GM23248 (cell line): ENCODE measurements at places on chromosomes 1 and 21. TPM values are rescaled to one million over a fixed set of nuclear protein-coding genes. Genes with fewer than 3 reads are reported as not detected.
A peak's percentile ranks its signal among the peaks of the same experiment; 100 is the strongest.

CNKSR1 gene
- total RNA-seq, result 0.51 TPM in 1 of 2 replicates, not detected in the other

KCNA3 gene
- total RNA-seq, result not detected in 2 replicates

- DNase-seq, result peak; percentile 52
These were observed 48.5 kb upstream of the NRDC start for GRCh38 chr1:51927029-51927428.

GRCh38 chr1:237303929-237304328 is 261.9 kb downstream of the RYR2 start:
- no peak for DNase-seq

DNA sequence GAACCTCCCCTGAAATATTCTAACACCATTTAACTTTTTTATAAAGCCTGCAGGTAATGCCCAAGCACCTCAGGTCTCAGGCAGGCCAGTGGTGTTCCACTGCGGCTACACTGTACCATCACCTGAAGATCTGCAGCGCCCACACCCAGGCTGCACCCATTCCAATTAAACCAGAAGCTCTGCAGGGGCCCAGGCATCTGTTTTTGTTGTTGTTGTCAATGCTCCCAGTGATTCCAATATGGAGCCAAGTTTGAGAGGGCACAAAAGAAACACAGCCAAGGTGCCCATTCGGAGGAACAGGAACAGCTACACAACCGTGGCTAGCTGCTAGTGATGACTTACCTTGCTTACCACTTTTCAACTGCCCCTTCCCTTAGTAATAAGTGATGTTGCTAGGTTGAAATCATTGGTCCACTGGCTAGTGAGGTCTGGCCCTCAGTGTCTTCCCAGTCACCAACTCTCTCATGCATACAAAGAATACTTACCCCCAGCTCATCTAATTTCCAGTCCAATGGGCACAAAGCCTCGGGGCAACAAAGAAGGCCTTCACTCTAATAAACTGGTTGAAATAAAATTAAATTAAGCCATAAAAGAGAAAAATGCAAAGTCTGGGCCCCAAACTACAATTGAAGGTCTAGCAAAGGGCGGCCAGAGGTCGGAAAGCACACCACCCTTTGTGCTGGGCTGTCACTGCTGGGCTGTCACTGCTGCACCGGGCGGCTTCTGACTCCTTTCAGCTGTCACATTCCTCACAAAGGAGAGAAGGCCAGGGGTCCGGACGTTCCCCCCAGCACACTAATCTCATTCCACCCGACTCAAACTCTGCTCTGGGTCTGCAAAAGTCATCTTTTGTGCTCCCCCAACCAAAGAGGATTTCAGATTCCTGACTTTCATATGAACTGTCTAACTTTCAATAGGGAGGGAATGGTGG is 34.9 kb downstream of the SIPA1L2 start:
- no peak for DNase-seq

- DNase-seq, result no peak
These were observed 626.2 kb upstream of the TMPRSS15 start for GRCh38 chr21:19029816-19030215.

GRCh38 chr1:204232526-204232925 is 18.7 kb upstream of the GOLT1A start:
- peak; percentile 65 for DNase-seq

DNA sequence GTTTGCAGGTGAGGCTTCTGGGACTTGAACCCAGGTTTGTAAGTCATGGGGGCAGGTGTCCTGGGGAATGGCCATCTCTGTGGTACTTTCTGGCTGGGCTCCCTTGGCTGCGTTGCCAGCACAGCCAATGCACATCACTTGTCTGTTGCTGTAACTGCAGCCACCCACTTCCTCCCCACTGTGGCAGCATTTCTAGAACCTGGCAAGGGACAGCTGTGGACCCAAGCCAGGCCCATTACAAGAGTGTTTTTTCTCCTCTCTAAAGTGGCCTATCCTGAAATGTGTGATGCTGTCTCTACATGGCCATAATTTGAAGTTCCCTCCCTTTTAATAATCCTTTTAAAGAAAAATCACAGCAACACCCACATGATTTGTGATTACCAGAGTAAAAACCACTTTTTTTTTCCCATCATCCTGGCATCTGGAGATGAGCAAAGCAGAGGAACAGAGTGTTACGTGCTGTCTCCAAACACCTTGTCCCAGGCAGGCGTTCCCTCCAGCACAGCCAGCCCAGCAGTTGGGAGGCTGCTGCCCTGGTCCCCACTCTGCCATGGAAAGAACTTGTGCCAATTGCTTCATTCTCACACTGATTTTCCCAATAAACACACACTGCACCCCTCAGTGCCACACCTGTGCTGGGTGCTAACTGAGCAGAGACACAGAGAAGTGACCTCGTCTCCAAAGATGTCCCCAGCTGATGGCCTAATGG is 360.6 kb upstream of the USP24 start:
- DNase-seq, result peak; percentile 17

DNA sequence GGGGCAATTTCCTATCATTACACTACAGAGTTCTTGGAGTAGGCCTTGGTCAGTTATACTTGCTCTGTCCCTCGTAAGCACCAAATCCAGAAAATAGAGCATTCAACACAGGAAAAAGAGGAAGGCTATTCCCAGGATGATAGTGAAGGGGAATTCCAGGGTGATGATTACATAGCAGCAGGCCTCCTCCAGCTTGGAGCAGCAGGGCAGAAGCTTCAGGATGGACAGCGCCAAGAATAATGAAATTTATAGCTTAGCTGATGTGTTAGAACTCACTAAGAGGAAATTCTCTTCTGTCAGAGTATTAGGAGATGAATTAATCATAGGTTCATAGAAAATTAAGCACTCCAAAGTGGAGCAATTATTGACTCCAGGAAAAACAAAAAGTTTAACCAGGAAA is 10.8 kb upstream of the SMAP2 start:
- peak; percentile 60 for DNase-seq

DNA sequence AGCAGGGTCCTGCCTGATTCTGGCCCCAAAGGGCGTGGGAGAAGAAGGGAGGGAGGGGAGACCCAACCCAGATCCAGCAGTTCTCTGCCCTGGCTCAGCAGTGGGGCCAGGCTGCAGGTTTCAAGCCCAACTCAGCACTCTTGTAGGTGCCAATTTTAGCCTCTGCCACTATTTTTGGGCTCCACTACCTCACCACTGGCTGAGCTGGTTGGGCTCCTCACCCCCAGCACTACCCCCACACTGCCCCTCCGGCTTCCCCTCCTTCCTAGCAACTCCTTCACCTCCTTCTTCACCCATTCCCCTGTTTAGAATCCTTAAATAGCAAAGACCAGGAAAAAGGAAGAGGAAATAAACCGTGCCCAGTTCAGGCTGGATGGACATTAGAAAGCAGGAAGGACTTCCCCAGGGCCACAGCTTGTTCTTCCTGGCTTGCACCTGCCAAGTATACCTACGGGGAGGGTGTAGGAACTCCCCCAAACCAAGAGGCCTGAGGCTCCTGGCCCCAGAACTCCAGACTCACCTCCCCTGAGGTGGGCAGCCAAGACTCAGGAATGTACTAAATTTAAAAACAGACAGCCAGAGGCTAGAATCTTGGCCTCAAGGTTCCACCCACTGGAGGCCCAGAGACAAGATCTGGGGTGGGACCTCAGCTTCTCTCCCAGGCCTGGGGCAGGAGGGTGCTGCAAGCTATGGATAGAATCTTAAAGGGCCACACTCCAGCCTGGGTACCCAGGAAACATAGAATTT is 1.4 kb upstream of the ARHGEF2 start:
- peak; percentile 63 for DNase-seq

DNA sequence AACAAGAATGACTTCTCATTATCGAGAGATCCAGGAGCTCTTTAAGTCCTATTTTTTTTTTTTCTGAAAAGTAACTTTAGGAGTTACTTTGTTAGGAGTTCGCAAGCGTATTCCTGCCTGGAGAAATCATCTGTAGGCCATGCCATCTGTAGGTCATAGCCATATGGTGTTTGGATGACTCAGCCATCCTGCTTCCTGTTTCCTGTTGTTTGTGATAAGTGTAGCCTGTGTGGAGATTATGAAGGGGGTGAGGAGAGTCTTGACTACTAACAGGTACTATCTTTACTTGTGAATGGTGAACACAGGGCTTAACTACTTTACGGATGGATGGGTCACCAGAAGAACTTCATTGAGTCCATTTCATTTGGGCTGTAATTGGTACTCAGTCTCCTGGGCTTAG is 327.2 kb downstream of the PTPRU start:
- peak; percentile 9 for DNase-seq

- DNase-seq, result peak; percentile 18
These were observed 61.5 kb downstream of the GNG12 start for GRCh38 chr1:67771749-67772148.

DNA sequence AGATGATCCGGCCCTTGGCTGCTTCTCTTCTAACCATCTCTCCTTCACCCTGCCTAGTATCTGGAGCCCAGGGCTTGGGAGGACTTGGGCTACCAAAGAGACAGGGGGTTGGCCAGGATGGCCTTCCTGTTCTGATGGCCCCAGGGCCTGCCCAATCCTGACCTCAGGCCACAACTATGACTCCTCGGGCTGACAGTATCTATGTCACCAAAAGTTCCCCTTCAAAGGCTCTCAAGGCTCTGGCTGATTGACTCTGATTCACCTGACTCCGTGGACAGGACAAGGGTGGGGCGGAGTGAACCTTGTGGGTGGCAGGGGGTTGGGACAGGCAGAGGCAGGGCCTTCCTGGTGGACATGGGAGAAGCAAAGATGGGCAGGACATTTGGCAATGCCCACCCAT is 12.7 kb downstream of the MEF2D start:
- DNase-seq, result no peak

- DNase-seq, result no peak
These were observed 104.2 kb upstream of the IPO9 start for GRCh38 chr1:201724766-201725118.
